ENCODE measurements at places on chromosomes 12 and 14. TPM values are rescaled to one million over a fixed set of nuclear protein-coding genes. Genes with fewer than 3 reads are reported as not detected.

The SPTSSA gene
- total RNA-seq: 25.7 TPM

The TRAFD1 gene
- 24.2 TPM for total RNA-seq

The CNIH1 gene
- 221 TPM for total RNA-seq

The SPIC gene
- total RNA-seq: not detected

The C12orf54 gene
- not detected for total RNA-seq

The MGAT4C gene
- total RNA-seq: under 0.01 TPM

The ERGIC2 gene
- total RNA-seq: 78.1 TPM

The RALGAPA1 gene
- 53.3 TPM for total RNA-seq

The LRRC74A gene
- not detected for total RNA-seq

The SLCO1C1 gene
- 2.5 TPM for total RNA-seq

The OR4E2 gene
- not detected for total RNA-seq

The ARHGEF25 gene
- 2.2 TPM for total RNA-seq

The TSHR gene
- total RNA-seq: not detected

The GPR162 gene
- total RNA-seq: 9.4 TPM

The TCL1A gene
- not detected for total RNA-seq

The LALBA gene
- total RNA-seq: not detected

The PSMC6 gene
- total RNA-seq: 155 TPM

The FGF23 gene
- not detected for total RNA-seq

The SMCO2 gene
- 0.50 TPM for total RNA-seq

The MMP17 gene
- 3.2 TPM for total RNA-seq

The ENDOU gene
- total RNA-seq: not detected

The TMCC3 gene
- total RNA-seq: 36.4 TPM
